Thoracic aorta endothelial cell (primary cell): ENCODE measurements at places on chromosomes 13 and 19. TPM values are rescaled to one million over a fixed set of nuclear protein-coding genes. Genes with fewer than 3 reads are reported as not detected.

Gene HSH2D
- not detected in 2 replicates for total RNA-seq

Gene APOC4
- not detected in 2 replicates for total RNA-seq

Gene FBXL3
- 70.3 and 70.9 TPM in 2 replicates for total RNA-seq

Gene RGL3
- 2.9 and 3.9 TPM in 2 replicates for total RNA-seq

Gene CLEC17A
- total RNA-seq = not detected in 2 replicates

Gene EPSTI1
- 0.50 and 2.3 TPM in 2 replicates for total RNA-seq

Gene ZNF44
- 6.4 and 6.5 TPM in 2 replicates for total RNA-seq

Gene SRRM5
- 0.07 and 0.27 TPM in 2 replicates for total RNA-seq

Gene IZUMO1
- total RNA-seq = 0.40 and 0.43 TPM in 2 replicates

Gene USHBP1
- 7.0 and 15.1 TPM in 2 replicates for total RNA-seq

Gene TINCR
- total RNA-seq = not detected in 2 replicates

Gene AXL
- total RNA-seq = 228 and 242 TPM in 2 replicates

Gene GTF2F1
- total RNA-seq = 40.4 and 45.8 TPM in 2 replicates

Gene HNRNPL
- total RNA-seq = 338 and 397 TPM in 2 replicates

Gene MEIS3
- total RNA-seq = not detected in 2 replicates

Gene ZNF816
- total RNA-seq = 9.3 and 9.6 TPM in 2 replicates

Gene IZUMO2
- total RNA-seq = not detected in 2 replicates

Gene PCDH20
- not detected in 2 replicates for total RNA-seq

Gene CYP2S1
- total RNA-seq = 0.22 and 0.93 TPM in 2 replicates

Gene KLK1
- not detected in 2 replicates for total RNA-seq

Gene GAPDHS
- not detected in 2 replicates for total RNA-seq

Gene FGF21
- total RNA-seq = not detected in 2 replicates

Gene TNNT1
- 1.0 and 2.9 TPM in 2 replicates for total RNA-seq

Gene CCDC194
- total RNA-seq = 0.13 and 0.50 TPM in 2 replicates

Gene SBK3
- 0.27 and 0.65 TPM in 2 replicates for total RNA-seq

Gene PCDH8
- not detected in 2 replicates for total RNA-seq

Gene ZNF497
- 0.36 and 0.40 TPM in 2 replicates for total RNA-seq

Gene VN1R4
- total RNA-seq = not detected in 2 replicates

Gene ZSCAN18
- 13.9 and 17.6 TPM in 2 replicates for total RNA-seq

Gene CCDC169
- 4.9 and 6.8 TPM in 2 replicates for total RNA-seq

Gene ZNF708
- 10.4 and 15.4 TPM in 2 replicates for total RNA-seq

Gene REEP6
- 0.57 and 1.1 TPM in 2 replicates for total RNA-seq

Gene PEX11G
- total RNA-seq = 1.1 and 2.1 TPM in 2 replicates

Gene ZNF222
- total RNA-seq = 2.7 and 4.1 TPM in 2 replicates

Gene PDE4C
- 0.13 and 0.57 TPM in 2 replicates for total RNA-seq

Gene ZNF491
- 0.65 and 0.93 TPM in 2 replicates for total RNA-seq

Gene ZNF486
- total RNA-seq = 7.8 and 9.0 TPM in 2 replicates

Gene KLK14
- not detected in 2 replicates for total RNA-seq

Gene POLR2I
- total RNA-seq = 25.8 TPM in 2 replicates

Gene IFI30
- total RNA-seq = 0.93 and 1.5 TPM in 2 replicates

Gene HCST
- not detected in 2 replicates for total RNA-seq

Gene SERP2
- 0.36 and 0.80 TPM in 2 replicates for total RNA-seq

Gene CYTH2
- 65.1 and 96.0 TPM in 2 replicates for total RNA-seq

Gene AMH
- total RNA-seq = 0.93 and 1.1 TPM in 2 replicates

Gene ZNF100
- 10.0 and 12.4 TPM in 2 replicates for total RNA-seq

Gene KLHL1
- not detected in 2 replicates for total RNA-seq

Gene KLF12
- total RNA-seq = 18.5 and 22.3 TPM in 2 replicates

Gene SLC5A5
- not detected in 2 replicates for total RNA-seq

Gene MYO16
- under 0.01 TPM in 1 of 2 replicates, not detected in the other for total RNA-seq

Gene MAU2
- total RNA-seq = 37.5 and 48.5 TPM in 2 replicates

Gene ITGBL1
- 38.3 and 38.4 TPM in 2 replicates for total RNA-seq

Gene SLC25A42
- 3.5 and 4.0 TPM in 2 replicates for total RNA-seq

Gene SHISA7
- total RNA-seq = not detected in 2 replicates
